NCI-H187 treated with DMSO at 0.1 percent for 48 hours (cell line): ENCODE measurements at places on chromosomes 12 and 14.

GRCh38 chr14:58571769-58572472 lies 65.8 kb upstream of the DACT1 start:
- no peak for DNase-seq

- no peak for DNase-seq
Measured at GRCh38 chr12:114895081-114895480, 211.1 kb upstream of the TBX3 start.

DNA sequence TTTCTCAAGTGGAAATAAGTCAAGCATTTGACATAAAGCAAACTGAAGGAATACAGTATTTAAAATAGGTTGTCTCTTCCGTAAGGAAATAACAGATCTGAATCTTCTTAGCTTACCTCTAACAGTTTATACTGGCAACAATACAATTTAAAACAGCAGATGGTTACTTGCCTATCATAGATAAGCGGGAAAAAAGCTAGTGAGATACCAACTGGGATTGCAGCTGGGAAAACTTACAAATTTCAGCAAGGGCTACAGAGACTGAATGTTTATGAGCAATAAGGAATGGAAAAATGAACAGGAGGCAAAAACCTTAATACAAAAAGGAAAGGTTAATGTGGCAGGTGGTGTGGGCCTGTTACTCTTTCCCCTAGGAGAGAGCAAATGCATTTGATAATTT lies 220.0 kb downstream of the RASSF9 start:
- no peak for DNase-seq

GRCh38 chr14:68794851-68795596 lies 2.2 kb upstream of the ZFP36L1 start:
- DNase-seq = no peak

DNA sequence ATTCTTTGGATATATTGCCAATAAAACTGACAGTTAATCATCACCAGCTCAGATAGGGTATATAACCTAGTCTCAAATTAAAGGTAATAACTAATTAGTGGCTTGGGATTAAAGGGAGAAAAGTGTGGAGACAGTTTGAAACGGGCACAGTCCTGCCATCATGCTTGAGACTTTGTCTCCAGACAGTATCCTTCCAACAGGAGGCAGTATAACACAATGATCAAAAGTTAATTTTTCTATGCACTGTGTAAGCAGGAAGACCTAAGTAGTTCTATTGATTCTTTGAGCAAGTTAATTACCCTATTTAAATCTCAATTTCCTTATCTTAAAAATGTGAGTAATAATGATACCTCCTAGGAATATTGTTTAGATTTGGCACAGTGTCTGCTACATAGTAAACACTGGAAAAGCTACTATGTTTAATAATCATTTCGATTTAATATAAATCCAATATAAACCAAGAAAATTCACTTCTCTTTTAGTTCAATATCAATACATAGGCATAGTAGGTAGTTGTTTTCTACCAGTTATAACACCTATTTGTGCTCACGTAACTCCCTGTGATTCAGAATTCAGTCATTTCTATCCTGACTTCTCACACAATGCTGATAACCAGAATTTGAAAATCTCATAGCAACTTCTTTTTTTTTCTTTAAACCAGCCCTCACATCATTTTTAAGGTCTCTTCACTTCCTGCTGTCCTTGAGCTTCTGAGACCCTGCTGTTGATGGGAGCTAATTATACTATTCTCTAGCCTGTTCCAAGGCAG lies 53.7 kb downstream of the GALNT4 start:
- DNase-seq = no peak

DNA sequence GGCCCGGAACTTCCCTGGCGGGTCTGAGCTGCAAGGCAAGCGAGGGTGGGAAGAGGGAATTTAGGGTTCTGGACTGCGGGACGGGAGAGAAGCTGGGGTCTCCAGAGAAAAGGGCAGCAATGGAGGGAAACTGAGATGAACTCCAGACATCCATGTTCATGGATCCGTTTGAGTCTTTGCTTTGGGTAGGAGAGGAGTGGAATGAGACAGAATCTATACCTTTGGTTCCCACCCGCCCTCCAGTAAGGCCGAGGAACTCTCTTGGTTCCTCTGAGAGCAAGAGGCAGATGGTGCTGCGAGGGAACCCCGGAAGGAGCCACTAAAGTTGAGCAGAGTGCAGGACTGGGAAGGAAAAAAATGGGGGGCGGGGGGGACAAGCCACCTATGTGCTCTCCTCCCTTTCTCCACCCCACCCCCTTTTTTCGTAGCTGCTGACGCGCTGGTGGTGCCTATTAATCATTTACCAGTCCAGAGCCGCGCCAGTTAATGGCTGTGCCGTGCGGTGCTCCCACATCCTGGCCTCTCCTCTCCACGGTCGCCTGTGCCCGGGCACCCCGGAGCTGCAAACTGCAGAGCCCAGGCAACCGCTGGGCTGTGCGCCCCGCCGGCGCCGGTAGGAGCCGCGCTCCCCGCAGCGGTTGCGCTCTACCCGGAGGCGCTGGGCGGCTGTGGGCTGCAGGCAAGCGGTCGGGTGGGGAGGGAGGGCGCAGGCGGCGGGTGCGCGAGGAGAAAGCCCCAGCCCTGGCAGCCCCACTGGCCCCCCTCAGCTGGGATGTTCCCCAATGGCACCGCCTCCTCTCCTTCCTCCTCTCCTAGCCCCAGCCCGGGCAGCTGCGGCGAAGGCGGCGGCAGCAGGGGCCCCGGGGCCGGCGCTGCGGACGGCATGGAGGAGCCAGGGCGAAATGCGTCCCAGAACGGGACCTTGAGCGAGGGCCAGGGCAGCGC lies 1.2 kb downstream of the SSTR1 start:
- no peak for DNase-seq

DNA sequence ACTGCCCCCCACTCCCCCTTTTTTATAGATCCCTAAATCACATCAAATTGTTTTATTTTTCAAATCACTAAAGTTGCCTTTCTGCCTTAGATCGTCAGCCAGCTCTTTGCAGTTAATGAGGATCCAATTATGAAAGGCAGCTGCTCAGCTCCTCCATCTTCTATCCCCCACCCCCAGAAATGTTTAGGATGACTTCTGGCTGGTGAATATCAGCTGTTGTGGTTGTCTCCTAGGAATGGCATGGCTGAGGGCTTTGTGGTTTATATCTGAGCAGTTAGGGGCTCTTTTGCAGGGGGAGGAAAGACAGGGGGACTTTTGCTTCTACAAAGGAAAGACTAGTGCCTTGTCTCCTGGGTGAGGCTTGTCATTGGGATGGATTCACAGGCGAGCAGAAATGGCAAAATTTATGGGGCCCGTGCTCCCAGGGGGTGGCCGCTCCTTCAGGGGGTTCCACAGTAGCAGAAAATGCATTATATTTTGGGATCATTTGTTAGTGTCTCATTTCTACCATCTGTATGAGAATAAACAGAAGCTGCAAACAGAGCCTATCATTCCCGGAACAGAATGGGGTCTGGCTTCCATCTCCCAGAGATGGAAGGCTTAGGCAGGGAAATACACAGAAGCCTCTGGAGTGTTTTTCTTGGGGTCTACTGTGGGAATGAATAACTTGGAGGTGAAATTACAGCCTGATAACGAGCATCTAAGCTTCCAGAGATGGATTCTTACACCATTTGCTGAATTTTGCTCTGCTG lies 6.5 kb downstream of the JDP2 start:
- DNase-seq = no peak

DNA sequence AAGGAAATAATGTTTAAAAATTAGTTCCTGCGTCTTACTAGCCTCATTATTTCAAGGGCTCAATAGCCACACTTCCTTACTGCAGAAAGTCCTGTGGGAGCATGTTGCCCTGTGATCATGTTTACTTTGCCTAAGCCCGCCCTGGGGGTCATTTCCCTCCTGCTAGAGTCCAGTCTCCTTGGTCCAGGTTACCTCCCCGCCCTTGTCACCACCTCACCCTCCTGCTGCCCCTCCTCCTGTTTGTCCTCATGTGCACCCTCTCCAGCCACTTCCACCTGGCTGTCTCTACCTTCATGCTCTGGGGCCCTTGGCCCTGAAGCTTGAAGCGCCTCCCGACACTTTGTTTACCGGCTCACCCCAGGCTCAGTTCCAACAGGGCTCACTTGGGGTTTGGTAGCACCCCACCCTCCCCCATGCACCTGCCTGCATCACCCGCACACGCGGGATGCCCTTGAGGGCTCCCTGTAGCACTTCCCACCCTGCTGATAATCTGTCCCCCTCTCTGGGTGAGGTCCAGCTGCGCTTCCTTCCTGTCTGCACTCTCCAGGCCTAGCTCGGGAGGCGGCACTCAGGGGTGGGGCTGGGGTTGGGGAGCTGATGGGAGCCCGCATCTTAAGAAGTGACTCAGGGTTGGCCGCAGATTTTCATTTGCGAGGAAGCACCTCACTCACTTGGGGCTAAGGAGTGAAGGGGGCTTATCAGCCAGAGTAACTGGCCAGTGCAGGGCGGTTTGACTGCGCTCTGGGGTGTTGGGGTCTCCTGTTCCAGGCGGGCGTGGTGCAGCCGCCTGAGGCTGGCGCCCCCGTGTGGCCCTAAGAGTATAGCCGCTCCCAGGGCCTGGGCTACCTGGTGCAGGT lies 40.1 kb downstream of the SMIM41 start:
- DNase-seq = no peak

DNA sequence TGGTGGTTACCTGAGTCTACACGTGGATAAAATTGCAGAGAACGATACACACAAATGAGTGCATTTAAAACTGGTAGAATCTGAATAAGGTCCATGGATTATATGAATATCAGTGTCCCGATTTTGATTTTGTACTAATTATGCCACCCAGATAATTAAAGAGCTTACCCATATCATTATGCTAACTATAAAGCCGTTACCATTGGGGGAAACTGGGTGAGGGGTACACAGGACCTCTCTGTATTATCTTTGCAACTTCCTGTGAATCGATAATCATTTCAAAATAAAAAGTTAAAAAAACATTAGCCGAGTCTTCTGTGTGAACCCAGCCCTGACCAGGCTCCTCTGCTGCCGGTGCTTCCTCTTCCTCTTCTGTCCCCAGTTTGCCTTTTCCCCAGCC lies 107.1 kb downstream of the SMOC1 start:
- DNase-seq = no peak

DNA sequence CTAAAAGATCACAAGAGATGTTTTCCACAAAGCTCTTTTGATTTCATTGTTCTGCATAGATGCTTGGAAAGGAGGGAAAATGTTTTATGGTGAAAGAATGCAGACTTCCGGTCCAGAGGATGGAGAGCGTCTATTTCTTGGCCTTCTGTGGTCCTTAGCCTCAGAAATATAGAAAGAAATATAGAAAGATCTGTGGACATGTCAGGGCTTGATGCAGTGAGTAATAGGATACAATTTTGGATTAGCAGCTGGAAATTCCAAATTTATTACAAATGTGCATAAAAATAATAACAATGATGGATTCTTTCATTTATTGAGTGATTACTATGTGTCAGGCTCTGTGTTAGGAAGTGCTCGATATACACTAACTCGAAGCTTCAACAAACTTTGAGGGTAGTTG lies 20.2 kb downstream of the AKAP6 start:
- DNase-seq = no peak
